ENCODE measurements at places on chromosomes 16 and 17. TPM values are rescaled to one million over a fixed set of nuclear protein-coding genes. Genes with fewer than 3 reads are reported as not detected.

WDR90 gene
- total RNA-seq: 7.7 TPM

HOXB1 gene
- total RNA-seq: not detected

MYOCD gene
- 37.6 TPM for total RNA-seq

SCRN2 gene
- 27.0 TPM for total RNA-seq

IL17C gene
- not detected for total RNA-seq

ITGB4 gene
- 7.5 TPM for total RNA-seq

UNC45B gene
- 223 TPM for total RNA-seq

CDRT15 gene
- total RNA-seq: not detected

- DNase-seq: peak; percentile 59
Observed at GRCh38 chr17:78617511-78618061, 40.4 kb upstream of the DNAH17 start.

- DNase-seq: no peak
Observed at GRCh38 chr17:64061178-64061898, 40.9 kb upstream of the ICAM2 start.

DNA sequence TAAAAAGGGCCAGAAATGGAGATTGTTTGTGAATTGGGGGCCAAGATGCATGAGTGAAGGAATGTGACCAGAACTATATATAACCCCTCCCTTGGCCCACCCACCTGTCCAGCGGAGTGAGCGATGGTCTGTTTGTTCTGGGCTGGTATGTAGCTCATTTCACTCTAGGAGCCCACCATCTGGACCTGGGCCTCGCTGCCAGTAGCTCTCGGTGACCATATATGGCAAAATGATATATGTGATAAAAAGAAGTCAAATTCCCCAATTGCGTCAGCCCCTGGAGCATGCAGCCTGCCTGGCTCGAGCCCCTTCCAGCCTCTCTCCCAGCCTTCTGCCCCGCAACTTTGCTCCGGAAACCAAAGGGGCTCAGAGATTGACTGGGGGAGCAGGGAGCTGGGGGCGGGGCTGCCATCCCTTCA is 47.3 kb downstream of the CCDC42 start:
- no peak for DNase-seq

GRCh38 chr17:76000755-76001521 is at the start of gene CDK3:
Gene CDK3, plus strand, starts transcription at chr17:76000855. Its CDS starts 571 bp downstream, at chr17:76001426.
- DNase-seq: no peak

DNA sequence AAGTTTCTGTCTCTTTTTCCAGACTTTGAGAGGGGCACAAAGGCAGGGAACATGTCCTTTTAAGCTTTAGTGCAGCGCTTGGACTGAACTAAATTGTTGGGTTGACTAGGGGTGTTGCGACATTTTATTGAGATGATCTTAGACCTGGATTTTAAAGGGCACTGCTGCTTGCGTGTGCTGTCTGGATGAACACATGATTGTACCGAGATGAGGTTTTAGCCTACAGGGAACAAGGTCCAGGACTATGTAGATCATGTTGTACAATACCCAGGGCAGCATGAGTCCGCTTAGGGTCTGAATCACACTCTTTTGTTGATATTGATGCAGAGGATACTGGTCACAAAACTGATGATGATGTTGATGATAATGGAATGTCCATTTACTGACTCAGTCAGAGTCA is 5.2 kb upstream of the RGS9 start:
- DNase-seq: no peak

DNA sequence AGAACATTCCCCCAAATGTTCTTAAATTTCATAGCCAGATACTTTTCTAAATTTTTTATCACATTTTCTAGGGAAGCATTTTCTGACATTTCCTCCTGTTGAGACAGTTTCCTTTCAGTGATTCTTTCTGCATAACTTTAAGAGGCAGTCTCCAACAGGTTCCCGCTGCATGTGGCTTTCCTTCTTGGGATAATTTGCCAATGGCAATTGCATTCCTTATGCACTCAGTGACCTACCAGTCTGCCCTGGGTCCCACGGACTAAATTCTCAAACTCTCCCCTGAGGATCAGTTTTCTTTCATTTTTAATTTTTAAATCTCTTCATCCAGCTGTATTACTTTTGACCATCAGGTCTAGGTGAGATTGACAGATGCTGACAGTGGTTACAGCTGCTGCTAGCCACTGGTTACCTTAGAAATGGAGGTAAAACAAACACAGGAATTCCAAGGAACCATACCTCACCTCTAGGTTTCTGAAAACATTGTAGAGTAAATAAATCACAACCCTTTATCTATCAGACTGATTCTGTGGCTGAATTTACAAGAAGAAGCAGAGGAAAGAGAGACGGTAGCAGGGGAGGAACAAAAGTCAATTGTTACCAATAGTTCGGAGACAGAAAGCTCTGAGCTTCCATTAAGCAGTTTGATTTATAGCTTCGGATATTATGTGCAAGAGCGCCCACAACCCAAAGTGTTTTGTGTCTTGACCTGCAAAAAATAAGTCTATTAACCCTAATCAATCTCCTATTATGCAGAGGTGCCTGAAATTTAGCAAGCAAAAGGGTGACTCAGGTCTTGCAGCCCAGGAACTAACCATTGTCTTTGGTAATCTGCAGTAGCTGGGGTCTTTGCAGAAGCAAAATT is 216.0 kb downstream of the PMP22 start:
- DNase-seq: no peak

DNA sequence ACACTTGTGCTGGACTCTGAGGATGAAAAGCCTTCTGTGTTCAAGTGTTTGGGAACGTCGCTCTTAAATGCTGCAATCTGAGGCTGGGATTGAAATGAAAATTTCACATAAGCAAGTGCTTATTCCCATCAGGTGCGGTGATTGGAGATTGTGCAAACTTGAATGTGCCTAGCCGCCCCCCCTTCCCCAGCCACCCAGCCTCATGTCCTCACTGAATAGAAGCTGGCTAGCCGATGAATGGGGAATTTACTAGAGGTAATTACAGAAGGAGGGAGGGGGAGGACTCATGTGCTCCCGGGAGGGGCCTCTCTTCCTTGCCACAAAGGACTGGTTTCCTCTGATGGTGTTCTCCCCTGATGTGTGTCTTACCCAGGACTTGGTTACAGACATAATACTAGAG is 544.8 kb upstream of the EEF2KMT start:
- DNase-seq: no peak

GRCh38 chr17:6179017-6179416 is 108.8 kb downstream of the WSCD1 start:
- DNase-seq: no peak

GRCh38 chr17:44272954-44273353 is 5.0 kb upstream of the SLC4A1 start:
- no peak for DNase-seq

- DNase-seq: no peak
Observed at GRCh38 chr17:9475101-9475658, 100.4 kb downstream of the STX8 start.

- no peak for DNase-seq
Observed at GRCh38 chr17:8649157-8650118, 18.9 kb upstream of the MYH10 start.

DNA sequence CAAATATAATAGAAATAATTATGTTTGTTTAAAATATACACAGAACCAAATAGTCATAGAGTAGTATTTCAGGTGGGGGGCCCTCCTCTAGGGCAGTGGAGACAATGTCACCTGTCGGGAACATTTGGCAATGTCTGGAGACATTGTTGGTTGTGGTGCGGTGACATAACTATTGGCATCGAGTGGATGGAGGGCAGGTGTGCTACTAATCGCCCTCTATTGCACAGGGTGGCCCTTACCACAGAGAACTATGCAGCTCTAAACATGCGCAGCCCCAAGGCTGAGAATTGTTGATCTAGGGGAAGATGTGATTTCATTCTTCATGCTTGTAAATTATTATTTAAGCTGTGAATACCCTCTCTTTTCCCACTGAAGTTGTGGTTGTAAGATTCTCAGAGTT is 594.0 kb downstream of the WWOX start:
- no peak for DNase-seq

GRCh38 chr17:39562395-39562794 is 45.3 kb downstream of the NEUROD2 start:
- no peak for DNase-seq

GRCh38 chr16:30609002-30609925 is 925 bp downstream of the ZNF689 start:
- peak; percentile 82 for DNase-seq

GRCh38 chr17:19004421-19005136 is at the start of gene FAM83G:
Gene FAM83G, minus strand, starts transcription at chr17:19004764. Its CDS starts 723 bp downstream, at chr17:19004041.
- DNase-seq: peak; percentile 81
